HCT116 (cell line): ENCODE measurements at places on chromosomes 4 and X. TPM values are rescaled to one million over a fixed set of nuclear protein-coding genes. Genes with fewer than 3 reads are reported as not detected.

The TECRL gene
- not detected for total RNA-seq

DNA sequence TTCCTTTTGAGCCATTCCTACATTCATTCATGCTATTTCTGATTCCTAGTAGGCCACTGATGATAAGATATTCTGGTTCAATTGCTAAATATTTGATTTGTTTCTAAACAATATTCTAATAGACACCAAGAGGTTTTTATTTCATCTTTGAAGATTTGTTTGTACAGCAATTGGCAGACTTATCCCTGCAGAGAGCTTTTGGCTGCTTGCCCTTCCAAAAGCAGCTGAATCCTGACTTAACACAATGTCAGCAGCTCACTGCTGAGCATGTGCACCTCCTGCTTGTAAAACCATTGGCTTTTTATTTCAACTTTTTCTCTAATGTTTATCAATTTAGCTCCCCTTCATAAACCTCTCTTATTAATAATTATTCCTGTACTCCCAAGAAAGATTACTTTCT lies 45.3 kb downstream of the MMRN1 start:
- H3K27ac ChIP-seq = no peak overlapping the region
- no peaks in the 10 kb centered on the region for H3K4me1 ChIP-seq
- no peaks in the 10 kb centered on the region for H3K36me3 ChIP-seq
- no peaks in the 10 kb centered on the region for H3K27me3 ChIP-seq
- DNase-seq = no peak

The GAGE2A gene
- 0.52 TPM for total RNA-seq

The GPRASP1 gene
- 1.1 TPM for total RNA-seq

The PAGE2B gene
- not detected for total RNA-seq

GRCh38 chr4:122073615-122074014 lies 78.5 kb upstream of the BLTP1 start:
- H3K4me3 ChIP-seq = no peak overlapping the region
- H3K27ac ChIP-seq = no peak overlapping the region
- no peaks in the 10 kb centered on the region for H3K36me3 ChIP-seq
- DNase-seq = no peak

- no peak for DNase-seq
- H3K27me3 ChIP-seq = no peaks in the 10 kb centered on the region
- no peak overlapping the region for H3K27ac ChIP-seq
- H3K4me1 ChIP-seq = no peaks in the 10 kb centered on the region
- 0 out of 2 replicates have a peak, but pooled peaks cover 3% of the 10 kb centered on the region for H3K36me3 ChIP-seq
Measured at GRCh38 chrX:20159797-20160385, 18.3 kb upstream of the EIF1AX start.

DNA sequence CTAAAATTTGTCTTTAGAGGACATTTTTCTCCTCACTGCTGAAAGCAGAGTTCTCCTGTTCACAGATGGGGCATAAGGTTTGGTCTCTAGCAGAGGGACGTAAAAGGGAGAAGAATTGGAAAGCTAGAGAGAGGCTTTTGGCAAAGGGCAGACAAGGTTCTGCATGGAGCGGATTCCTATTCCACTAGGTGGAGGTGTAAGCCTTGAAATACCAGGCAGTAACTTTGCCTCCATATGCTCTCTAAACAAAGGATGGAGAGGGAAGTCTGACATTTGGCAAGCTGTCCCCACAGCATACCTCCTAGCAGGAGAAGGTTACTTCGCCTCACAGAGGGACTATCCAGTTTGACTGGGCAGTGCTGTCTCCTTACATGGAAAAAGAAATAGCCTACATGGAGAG lies 174.7 kb downstream of the DACH2 start:
- no peak overlapping the region for H3K4me3 ChIP-seq
- no peaks in the 10 kb centered on the region for H3K4me1 ChIP-seq
- no peaks in the 10 kb centered on the region for H3K36me3 ChIP-seq
- no peak overlapping the region for H3K27ac ChIP-seq
- no peaks in the 10 kb centered on the region for H3K27me3 ChIP-seq
- DNase-seq = no peak

- no peak overlapping the region for H3K4me3 ChIP-seq
- no peak for DNase-seq
- no peaks in the 10 kb centered on the region for H3K27me3 ChIP-seq
- H3K4me1 ChIP-seq = no peaks in the 10 kb centered on the region
- no peaks in the 10 kb centered on the region for H3K36me3 ChIP-seq
- H3K27ac ChIP-seq = no peak overlapping the region
Measured at GRCh38 chr4:169351872-169352271, 81.1 kb upstream of the SH3RF1 start.

DNA sequence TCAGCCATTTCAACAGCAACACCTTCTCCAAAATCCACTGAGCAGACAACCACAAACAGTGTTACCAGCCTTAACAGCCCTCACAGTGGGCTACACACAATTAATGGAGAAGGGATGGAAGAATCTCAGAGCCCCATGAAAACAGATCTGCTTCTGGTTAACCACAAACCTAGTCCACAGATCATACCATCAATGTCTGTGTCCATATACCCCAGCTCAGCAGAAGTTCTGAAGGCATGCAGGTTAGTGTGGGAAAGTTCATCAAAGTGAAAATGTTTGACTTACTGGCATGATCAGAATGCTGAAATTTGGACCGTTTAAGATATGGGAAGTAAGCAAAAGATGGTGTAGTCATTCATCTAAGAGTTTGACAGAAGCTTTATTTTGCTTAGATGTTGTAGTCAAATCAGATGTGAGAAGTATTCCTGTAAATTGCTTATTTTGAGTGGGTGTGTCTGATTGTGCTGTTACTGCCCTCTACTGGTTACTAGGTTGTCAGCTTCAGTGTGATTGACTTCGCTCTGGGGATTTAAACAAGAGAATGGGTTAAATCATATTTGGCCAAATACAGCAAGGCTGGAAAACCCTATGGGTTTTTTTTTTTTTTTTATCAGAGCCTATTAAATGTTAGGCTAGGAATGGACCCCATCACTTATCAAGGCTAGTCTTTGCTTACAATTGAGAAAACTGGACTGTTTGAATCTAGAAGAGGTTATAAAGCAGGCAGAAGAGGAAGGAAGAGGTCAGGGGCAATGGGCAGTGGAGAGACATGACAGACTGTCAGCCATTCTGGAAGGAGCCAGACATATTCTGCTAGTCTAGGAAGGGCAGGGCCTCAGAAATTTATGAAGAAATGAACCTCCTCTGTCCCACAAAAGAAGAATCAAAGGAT lies 130.3 kb downstream of the DIPK2B start:
- no peaks in the 10 kb centered on the region for H3K36me3 ChIP-seq
- DNase-seq = peak; percentile 24
- no peak overlapping the region for H3K27ac ChIP-seq
- H3K27me3 ChIP-seq = no peaks in the 10 kb centered on the region
- H3K4me3 ChIP-seq = no peak overlapping the region
- H3K4me1 ChIP-seq = no peaks in the 10 kb centered on the region

The CXCL6 gene
- total RNA-seq = not detected

The HTN1 gene
- not detected for total RNA-seq

GRCh38 chr4:129481107-129481506 lies 385.2 kb downstream of the C4orf33 start:
- no peak overlapping the region for H3K27ac ChIP-seq
- no peak for DNase-seq
- H3K36me3 ChIP-seq = no peaks in the 10 kb centered on the region
- no peaks in the 10 kb centered on the region for H3K4me1 ChIP-seq
- H3K4me3 ChIP-seq = no peak overlapping the region

The RASGEF1B gene
- total RNA-seq = 0.25 TPM

GRCh38 chr4:39541987-39542610 lies 14.9 kb upstream of the UGDH start:
- H3K4me1 ChIP-seq = no peaks in the 10 kb centered on the region
- DNase-seq = no peak
- no peak overlapping the region for H3K27ac ChIP-seq
- H3K27me3 ChIP-seq = no peaks in the 10 kb centered on the region

The SHROOM2 gene
- total RNA-seq = 5.3 TPM

- no peaks in the 10 kb centered on the region for H3K27me3 ChIP-seq
- peak overlapping the region; percentile 50 for H3K4me3 ChIP-seq
- peaks cover 2% of the 10 kb centered on the region; the same call in 1 of the 2 replicates for H3K4me1 ChIP-seq
Measured at GRCh38 chrX:16870862-16871815, 977 bp upstream of the RBBP7 start.

DNA sequence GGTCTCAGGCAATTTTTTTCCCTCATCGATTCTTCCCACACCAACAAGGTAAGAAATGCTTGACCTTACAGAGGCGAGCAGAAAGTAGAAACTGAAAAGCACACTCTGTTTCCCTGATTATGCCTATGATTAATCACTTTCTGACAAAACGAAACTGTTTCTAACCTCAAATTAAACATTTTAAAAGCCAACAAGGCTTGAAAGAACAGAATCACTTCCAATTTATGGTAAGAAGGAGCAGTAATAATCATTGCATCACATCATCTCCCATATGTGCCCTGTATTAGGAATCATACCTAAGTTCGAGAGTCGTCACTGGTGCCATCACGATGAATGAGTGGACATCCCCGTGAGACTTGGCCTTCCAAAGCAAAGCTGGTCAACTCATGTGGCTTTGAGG lies 12.5 kb upstream of the CXCL13 start:
- H3K36me3 ChIP-seq = no peaks in the 10 kb centered on the region
- 0 out of 2 replicates have a peak, but pooled peaks cover 4% of the 10 kb centered on the region for H3K27me3 ChIP-seq
- H3K27ac ChIP-seq = no peak overlapping the region
- H3K4me3 ChIP-seq = no peak overlapping the region

The MAGEC3 gene
- not detected for total RNA-seq

DNA sequence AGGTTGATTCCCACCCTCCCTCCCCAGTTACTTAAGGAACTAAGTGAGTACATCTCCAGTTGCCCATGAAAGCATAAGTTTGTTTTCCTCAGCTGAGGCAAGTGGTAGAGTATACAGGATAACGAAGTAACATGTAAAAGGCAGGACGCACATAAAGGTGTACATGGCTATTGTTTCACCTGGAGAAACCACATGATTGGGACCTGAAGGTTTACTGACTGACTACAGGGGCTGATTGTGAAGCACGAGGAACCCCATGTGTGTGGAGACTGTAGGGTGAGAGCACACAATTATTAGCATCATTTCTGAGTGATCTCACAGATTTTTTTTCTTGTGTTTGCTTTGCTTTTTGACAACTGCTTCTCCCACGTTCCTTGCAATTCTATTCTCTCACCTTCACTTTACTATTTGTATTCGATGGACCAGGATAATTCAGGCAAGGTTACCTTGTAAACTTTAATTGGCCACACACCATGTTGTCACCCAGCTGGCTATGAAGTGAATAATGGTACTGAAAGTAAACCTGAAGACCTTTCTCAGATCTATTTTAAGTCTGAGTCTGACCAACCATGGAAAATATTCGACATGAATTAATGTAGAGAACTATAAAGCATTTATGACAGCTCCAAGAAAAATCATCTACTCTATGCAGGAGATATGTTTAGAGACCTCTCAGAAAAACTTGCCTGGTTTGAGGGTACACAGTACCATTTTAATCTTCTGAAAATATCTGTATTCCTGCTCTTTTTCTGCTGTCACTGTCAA lies 102.5 kb upstream of the MYOZ2 start:
- H3K27me3 ChIP-seq = no peaks in the 10 kb centered on the region
- H3K27ac ChIP-seq = no peak overlapping the region
- no peak overlapping the region for H3K4me3 ChIP-seq
- peaks cover 6% of the 10 kb centered on the region; the same call in 1 of the 2 replicates for H3K4me1 ChIP-seq

DNA sequence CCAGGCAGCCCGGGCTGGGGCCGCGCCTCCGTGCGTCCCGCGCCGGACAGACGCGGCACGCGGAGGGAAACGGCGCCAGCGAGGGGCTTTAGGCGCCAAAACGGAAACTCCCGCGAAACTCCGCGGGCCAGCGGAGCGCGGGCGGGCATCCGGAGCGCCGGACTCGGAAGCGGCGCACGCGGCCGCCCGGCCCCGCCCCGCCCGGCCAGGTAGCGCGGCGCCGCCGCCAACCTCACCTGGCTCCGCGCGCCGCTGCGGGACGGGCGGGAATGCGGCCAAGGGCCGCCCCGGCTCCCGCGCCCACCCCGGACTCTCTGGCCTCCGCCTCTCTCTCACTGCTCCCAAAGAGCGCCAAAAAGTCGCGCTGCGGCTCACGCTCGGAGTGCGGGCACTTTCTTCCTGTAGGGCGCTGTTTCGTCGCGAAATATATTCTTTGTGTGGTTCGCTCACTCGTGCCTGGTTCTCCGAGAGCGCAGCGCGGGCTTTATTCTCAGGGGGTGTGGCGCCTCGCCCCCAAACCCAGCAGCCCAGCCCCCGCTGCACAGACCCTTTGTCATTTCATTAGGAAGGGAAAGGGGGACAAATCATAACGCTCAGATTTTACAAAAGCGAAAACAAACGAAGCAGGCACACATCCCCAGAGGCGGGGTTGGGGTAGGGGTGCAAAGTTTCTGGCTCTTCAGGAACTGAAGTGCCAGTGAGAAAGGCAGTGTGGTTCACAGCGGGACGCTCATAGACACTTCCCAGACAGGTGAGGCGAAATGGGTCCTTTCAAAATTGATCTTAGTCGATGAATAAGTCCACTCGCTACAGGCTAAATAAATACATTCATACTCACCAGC lies 961 bp upstream of the MBNL3 start:
- no peak for DNase-seq
- no peaks in the 10 kb centered on the region for H3K36me3 ChIP-seq
- H3K4me3 ChIP-seq = peak overlapping the region; percentile 47
- H3K27ac ChIP-seq = no peak overlapping the region

GRCh38 chr4:185797596-185798338 lies 14.2 kb downstream of the SORBS2 start:
- H3K27me3 ChIP-seq = no peaks in the 10 kb centered on the region
- H3K27ac ChIP-seq = no peak overlapping the region
- no peak overlapping the region for H3K4me3 ChIP-seq
- peaks cover 5% of the 10 kb centered on the region for H3K4me1 ChIP-seq
- no peak for DNase-seq
- H3K36me3 ChIP-seq = no peaks in the 10 kb centered on the region

- no peak overlapping the region for H3K4me3 ChIP-seq
- no peaks in the 10 kb centered on the region for H3K4me1 ChIP-seq
- no peaks in the 10 kb centered on the region for H3K36me3 ChIP-seq
- H3K27me3 ChIP-seq = no peaks in the 10 kb centered on the region
- no peak for DNase-seq
- no peak overlapping the region for H3K27ac ChIP-seq
Measured at GRCh38 chr4:127660284-127660885, 27.6 kb downstream of the INTU start.

DNA sequence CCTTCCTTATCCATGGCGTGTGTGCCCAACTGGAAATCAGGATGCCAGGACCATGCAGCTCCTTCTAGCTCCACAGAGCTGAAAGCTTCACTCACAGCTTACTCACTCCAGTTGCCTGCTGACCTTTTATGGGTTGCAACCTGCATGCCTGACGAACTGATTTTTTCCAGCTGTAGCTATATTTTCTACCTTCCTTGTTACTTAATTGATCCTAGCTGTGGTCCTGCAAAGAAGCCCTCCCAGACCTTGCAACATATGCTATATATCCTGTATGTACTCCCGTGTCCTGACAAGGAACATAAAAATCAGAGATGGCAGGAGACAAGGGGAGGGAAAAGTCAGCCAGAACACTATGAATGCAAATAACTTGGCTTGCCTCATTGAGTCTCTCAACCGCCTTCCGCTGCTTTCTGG lies 135.3 kb upstream of the LDB2 start:
- H3K27me3 ChIP-seq = no peaks in the 10 kb centered on the region
- H3K4me1 ChIP-seq = peaks cover 14% of the 10 kb centered on the region
- no peak for DNase-seq
- H3K27ac ChIP-seq = no peak overlapping the region
- H3K36me3 ChIP-seq = no peaks in the 10 kb centered on the region

GRCh38 chrX:22122510-22122909 lies 90.4 kb downstream of the PHEX start:
- H3K4me3 ChIP-seq = no peak overlapping the region
- H3K36me3 ChIP-seq = no peaks in the 10 kb centered on the region
- H3K4me1 ChIP-seq = no peaks in the 10 kb centered on the region
- no peak for DNase-seq
- no peaks in the 10 kb centered on the region for H3K27me3 ChIP-seq
- H3K27ac ChIP-seq = no peak overlapping the region
